Muscle of back (tissue), 13 donors: ENCODE measurements at places on chromosomes 1 and 21. TPM values are rescaled to one million over a fixed set of nuclear protein-coding genes. Genes with fewer than 3 reads are reported as not detected.

DNA sequence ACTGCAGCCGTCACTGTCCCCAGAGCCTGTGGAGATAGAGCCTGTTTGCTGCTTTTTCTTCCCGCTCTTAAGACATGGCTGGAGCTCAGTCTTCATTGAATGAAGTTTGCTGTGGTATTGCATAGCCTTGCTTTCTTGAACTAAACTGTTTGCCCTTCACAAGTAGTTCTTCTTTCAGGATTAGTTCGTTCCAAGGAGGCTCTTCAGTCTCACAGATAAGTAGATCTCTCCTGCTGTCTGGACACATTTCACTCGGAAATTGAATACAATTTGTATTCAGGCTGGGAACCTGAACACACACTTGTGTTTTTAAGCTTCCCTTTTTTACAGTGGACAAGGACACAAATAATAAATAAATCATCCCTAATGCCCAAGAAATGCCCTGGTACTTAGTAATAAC is 34.7 kb downstream of the IFNAR1 start:
- DNase-seq: no peak

The TACSTD2 gene
- polyA plus RNA-seq: 0.13 TPM

GRCh38 chr1:75396745-75397144 is 214.2 kb downstream of the SLC44A5 start:
- DNase-seq: no peak

DNA sequence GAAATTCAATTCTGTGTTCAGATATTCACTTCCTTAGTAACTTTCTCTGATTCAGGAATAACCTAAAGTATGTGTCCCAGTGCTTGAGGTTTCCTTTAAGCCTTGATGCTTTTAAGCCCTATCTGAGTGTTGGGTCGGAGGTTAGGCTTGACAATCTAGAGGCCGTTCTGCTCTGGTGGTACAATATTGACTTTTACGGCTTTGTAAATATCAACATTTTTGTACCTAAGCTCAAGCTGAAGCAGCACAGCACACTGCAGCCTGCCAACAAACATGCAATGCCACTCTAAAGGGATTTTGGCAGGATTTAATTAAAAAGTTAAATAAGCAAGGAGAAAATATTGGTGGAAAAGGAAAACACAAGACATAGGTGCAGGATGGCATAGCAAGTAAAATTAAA is 279.2 kb downstream of the NEGR1 start:
- DNase-seq: no peak

GRCh38 chr1:196774603-196775002 is at the start of gene CFHR3:
Gene CFHR3, plus strand, starts transcription at chr1:196774840. Its CDS starts 47 bp downstream, at chr1:196774887.
- DNase-seq: no peak

DNA sequence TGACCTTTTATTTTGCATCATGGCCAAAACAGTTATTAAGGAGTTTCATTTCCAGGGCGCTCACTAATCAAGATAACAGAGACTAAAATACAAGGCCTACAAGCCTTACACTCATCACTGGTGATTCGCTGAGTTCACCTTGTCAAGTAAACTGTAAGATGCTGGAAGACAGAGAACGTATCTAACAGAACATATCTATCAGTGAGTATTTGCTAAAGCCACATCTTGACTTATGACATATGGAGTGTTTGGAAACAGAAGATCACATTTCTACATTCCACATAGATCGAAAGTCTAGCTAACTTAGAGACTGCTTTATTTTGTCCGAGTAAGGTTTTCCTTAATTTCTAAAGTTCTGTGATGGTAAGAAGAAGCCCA is 506.5 kb downstream of the SMYD3 start:
- no peak for DNase-seq

DNA sequence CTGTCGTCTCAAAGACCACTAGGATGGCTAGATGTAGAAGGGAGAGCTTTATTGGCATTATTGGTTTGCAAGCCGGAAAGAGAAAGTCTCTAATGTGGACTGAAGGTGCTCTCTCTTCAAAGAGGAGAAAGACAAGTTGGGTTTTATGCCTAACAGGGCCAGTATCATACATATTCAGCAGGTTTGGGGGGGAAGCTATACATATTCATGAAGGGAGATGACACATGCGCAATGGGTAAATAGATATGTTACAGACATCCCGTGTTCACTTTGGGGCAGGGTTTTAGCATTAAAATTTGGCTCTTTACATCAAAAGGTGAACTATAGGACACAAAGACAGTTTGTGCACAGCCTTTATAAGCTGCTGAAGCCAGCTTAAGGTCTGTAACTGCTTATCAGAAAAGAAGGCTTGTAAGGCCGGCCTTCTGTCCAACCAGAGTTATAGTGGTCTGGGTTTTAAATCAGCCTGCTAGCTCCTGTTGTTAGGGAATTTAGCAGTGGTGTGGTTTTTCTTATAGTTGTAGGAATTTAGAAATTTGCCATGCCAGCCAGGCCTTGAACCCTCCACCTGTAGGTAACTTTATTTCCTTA is 46.5 kb upstream of the LRRN2 start:
- DNase-seq: no peak

DNA sequence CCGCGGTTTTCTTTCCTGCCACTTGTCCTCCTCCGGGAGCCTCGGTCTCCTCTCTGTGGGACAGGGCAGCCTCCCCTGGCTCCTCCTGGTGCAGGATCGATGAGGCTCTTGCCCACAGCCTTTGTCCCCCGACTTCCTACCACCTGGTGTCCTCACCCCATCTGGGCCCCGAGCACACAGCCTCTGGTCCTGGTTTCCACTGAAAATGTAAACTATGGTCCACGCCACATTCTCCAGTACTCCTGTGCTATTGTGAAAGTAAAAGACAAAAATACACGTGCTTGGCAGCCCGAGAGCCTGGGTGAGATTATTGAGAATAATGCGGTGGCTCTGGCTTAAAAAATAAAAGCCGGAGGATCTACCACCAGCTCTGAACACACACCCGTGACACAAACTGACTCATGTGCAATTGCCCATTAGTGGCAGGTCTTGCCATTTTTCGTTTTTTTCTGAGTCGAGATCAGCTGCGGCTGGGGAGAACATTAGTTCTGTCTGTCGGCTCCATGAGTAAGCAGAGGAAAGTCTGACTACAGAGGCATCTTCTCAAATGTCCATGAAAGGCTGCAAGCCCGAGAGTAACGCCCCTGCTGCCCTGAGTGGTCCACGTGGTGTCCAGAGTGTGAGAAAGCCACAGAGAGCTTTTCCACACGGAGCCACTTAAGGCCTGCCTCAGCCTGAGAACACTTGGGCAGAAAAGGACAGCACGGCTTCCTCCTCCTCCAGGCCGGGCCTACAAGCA is 5.7 kb upstream of the COL6A2 start:
- peak; percentile 84 for DNase-seq

DNA sequence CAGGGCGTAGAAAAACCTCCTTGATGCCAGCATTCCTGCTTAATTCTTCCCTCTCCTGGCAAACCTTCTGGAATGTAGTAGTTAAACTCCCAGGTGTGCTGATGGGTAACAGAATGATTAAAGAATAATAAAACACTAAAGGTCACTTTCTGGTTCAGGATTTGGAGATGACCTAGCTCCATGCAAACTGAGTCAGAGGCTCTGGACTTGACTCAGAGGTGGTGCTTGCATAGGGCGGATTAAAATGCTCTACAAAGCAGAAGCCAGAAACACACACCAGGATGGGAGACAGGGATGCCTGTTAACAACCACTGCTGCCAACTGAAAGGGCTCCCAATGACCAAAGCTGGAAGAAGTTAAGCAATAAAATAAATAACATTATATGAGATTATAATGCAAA is 41.5 kb downstream of the KRTAP19-8 start:
- no peak for DNase-seq

The CYP4A11 gene
- polyA plus RNA-seq: not detected

The GJA9 gene
- 0.46 TPM for polyA plus RNA-seq

GRCh38 chr1:167457936-167458584 is 60.3 kb downstream of the CD247 start:
- no peak for DNase-seq

- DNase-seq: no peak
These were observed 8.6 kb upstream of the LRRC8B start for GRCh38 chr1:89516055-89516454.

DNA sequence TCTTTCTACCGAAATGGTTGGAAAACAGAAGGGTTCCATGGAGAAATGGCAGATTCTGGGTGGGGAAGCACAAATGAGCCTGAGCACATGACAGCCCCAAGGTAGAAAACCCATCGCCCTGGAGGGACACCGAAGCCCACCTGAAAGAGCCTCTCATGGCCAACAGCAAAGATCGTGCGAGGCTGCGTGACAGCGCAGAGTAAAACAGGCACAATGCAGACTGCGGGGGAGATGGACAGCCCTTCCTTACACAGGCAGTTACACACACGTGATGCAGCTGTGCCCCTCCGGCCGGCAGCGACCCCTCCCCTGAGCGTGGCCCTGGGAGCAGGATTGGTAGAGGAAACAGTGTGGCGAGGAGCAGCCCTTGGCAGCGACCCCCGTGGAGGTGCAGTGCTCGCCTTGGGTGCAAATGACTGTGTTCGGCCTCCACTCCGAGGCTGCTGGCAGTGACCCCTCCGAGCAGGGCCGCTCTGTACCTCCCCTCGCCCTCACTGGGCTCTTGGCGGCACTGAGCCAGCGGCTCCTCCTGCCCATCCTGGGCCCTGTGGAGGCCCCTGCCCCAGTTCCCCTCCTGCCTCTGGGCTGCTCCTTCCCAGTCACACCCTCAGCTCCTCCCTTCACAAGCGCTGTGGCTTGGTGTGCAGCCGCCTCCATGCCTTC is 120.9 kb upstream of the COL6A1 start:
- no peak for DNase-seq

DNA sequence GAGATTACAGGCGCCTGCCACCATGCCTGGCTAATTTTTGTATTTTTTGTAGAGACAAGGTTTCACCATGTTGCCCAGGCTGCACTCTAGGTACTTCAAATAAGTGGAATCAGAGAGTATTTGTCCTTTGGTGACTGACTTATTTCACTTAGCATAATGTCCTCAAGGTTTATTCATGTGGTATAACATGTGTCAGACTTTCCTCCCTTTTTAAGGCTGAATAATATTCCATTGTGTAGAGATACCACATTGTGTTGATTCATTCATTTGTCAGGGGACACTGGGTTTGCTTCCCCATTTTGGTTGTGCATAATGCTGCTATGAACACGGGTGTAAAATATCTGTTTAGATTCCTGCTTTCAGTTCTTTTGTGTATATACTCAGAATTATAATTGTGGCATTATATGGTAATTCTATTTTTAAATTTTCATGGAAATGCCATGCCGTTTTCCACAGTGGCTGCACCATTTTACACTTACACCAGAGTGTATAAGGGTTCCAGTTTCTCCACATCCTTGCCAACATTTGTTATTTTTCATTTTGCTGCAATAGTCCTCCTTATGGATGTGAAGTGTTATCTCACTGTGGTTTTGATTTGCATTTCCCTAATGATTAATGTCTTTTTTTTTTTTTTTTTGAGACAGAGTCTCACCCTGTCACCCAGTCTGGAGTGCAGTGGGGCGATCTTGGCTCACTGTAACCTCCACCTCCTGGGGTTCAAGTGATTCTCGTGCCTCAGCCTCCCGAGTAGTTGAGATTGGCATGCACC is 35.1 kb downstream of the IL6R start:
- DNase-seq: no peak

GRCh38 chr21:14890141-14890540 is 174.7 kb downstream of the NRIP1 start:
- DNase-seq: no peak

The TAL1 gene
- polyA plus RNA-seq: 2.6 TPM

The RNASEL gene
- 3.5 TPM for polyA plus RNA-seq

GRCh38 chr1:39711966-39712340 is 20.7 kb upstream of the HPCAL4 start:
- DNase-seq: no peak

GRCh38 chr1:48775831-48776392 is 779 bp downstream of the BEND5 start:
- no peak for DNase-seq

The CTPS1 gene
- 30.3 TPM for polyA plus RNA-seq

GRCh38 chr1:226953175-226953800 is 13.2 kb downstream of the COQ8A start:
- DNase-seq: no peak

- no peak for DNase-seq
These were observed 8.9 kb downstream of the RBM15 start for GRCh38 chr1:110348050-110348449.

GRCh38 chr1:84583648-84584047 is 9.4 kb upstream of the CTBS start:
- peak; percentile 17 for DNase-seq

The CLCA4 gene
- polyA plus RNA-seq: 0.05 TPM

The SERINC2 gene
- 31.4 TPM for polyA plus RNA-seq

GRCh38 chr21:16037421-16037955 is 307.7 kb downstream of the USP25 start:
- DNase-seq: no peak

The RGS16 gene
- polyA plus RNA-seq: 11.8 TPM

DNA sequence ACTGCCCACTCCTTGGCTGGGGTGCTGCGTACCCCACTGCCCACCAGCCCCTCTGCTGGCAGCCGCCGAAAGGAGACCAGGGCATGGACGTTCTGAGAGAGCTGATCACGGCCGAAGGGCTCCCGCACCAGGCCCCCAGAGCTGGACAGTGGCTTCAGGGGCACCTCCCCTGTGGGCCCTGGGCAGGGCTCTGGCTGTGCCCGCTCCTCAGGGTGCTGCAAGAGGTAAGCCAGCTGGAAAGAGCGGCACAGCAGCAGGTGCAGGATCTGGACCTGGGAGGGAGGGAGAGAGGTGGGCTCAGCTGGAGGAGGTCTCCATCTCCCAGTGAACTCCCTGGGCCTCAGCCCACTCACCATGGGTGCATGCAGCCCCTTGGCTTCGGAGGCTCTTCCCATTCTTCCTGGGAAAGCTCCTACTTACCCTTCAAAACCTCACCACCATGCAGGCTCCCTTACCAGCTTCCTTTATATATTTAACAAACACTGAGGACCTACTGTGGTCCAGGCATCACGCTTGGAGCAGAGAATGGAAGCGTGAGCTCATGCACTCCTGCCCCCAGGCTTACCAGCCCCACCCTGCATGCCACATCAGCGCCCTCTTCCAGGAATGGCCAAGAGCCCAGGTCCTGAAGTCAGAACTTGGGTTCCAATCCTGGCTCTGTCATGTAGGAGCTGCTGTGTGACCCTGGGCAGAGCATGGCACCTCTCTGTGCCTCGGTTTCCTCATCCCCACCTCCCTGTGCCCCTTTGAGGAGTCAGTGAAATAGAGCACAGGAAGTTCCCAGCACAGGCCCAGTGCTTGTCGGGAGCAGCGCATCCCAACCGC is 6.8 kb upstream of the KIF17 start:
- no peak for DNase-seq

GRCh38 chr1:68175621-68176398 is 56.5 kb downstream of the WLS start:
- DNase-seq: no peak

DNA sequence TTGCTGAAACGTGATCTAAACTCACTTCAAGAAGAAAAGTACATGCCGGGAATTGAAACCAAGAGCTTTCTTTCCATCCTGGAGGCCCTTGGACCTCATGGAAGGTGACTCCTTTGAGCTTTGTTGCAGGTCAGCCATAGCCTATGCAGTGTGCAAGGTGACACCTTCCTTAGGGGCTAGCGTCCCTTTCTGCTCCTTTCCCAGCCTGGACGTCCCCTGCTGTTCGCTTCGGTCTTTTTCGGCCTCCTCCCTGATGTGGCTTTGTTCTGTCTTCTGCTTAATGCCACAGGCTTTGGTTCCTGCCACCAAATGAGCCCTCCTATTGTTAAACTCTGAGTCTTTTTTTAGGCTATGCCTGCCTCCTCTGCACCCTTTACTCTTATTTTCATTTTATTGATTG is 308.8 kb downstream of the BRINP2 start:
- no peak for DNase-seq

GRCh38 chr21:45014747-45015468 is 59.5 kb upstream of the ADARB1 start:
- DNase-seq: no peak

The RNF220 gene
- 54.4 TPM for polyA plus RNA-seq
